ENCODE measurements at places on chromosomes 3 and 15.

DNA sequence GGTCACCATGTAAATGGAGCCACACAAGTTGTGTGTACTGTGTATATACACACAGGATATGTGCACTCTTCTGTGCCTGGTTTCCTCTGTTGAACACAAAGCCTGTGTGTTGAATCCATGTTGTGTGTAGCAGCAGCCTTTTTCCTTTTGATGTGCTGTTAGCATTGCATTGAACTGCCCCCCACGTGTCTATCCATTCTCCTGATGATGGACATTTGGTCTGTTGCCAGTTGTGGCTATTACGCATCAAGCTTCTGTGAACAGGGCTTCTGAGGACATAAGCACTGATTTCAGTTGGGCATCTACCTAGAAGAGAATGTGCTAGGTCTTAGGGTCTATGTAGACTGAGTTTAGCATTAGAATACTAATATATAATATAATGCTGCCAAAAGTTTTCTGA lies 77.4 kb downstream of the LSM3 start:
- no peak for DNase-seq

GRCh38 chr3:112470788-112471187 lies 28.5 kb downstream of the BTLA start:
- DNase-seq: no peak

GRCh38 chr3:127779747-127780146 lies 42.6 kb downstream of the MGLL start:
- no peak for DNase-seq

- DNase-seq: no peak
These were observed 127.7 kb downstream of the SV2B start for GRCh38 chr15:91227766-91228165.

GRCh38 chr3:149936812-149937230 lies 33.9 kb downstream of the PFN2 start:
- no peak for DNase-seq

DNA sequence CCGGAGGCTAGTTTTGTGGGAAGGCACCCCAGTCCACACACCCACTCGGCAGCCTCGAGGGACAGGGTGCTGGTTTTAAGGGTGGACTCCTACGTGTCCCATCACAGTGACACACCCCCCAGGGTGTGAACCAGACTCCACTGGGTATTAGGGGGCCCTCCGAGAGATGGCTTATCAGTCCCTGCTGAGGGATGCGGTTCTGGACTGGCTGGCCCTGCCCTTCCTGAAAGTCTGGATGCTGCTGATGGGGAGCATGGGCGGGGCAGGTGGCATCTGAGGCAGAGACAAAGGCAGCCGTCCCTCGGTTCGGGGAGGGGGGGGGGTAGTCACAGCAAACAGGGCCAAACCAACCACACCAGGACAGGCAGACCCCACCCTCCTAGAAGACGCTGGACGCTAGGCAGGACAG lies 939 bp upstream of the ULK3 start:
- DNase-seq: no peak

DNA sequence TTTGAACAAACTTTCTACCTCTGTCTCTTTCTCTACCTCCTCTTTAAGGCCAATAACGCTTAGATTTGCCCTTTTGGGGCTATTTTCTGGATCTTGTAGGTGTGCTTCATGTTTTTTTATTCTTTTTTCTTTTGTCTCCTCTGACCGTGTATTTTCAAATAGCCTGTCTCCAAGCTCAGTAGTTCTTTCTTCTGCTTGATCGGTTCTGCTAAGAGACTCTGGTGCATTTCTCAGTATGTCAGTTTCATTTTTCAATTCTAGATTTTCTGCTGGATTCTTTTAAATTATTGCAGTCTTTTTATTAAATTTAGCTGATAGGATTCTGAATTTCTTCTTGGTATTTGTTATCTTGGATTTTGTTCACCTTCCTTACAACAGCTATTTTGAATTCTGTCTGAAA lies 148.7 kb downstream of the RSRC1 start:
- no peak for DNase-seq

DNA sequence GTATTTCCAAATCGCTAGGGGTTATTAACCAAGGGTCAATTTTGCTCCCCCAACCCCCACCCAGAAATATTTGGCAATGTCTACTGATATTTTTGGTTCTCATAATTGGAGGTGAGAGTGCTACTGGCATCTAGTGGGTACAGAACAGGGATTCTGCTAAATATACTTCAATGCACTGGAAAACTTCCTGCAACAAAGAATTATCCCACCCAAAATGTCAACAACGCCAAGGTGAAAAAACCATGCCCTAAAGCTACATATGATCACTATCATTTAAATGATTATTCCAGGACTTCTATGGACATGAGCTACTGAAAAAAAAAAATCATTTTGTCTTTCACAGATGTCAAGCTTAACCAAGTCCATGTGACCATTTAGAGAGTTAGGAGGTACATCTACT lies 867.9 kb downstream of the FHIT start:
- no peak for DNase-seq

GRCh38 chr3:174100744-174101143 lies 703.2 kb downstream of the NLGN1 start:
- DNase-seq: no peak

GRCh38 chr3:46321461-46322104 lies 32.3 kb upstream of the CCR2 start:
- DNase-seq: no peak

DNA sequence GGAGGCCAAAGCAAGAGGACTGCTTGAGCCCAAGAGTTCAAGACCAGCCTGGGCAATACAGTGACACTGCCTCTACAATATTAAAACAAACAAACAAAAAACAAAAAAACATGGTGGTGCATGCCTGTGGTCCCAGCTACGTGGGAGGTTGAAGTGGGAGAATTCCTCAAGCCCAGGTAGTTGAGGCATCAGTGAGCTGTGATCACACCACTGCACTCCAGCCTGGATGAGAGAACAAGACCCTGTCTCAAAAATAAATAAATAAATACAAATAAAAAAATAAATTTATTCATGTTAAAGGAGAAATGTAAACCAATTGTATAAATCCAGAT lies 200.6 kb downstream of the BCHE start:
- DNase-seq: no peak

- DNase-seq: no peak
These were observed 53.2 kb downstream of the RFTN1 start for GRCh38 chr3:16460273-16460672.

- DNase-seq: no peak
These were observed 55.4 kb downstream of the MAGEF1 start for GRCh38 chr3:184656458-184656828.

GRCh38 chr15:58495891-58496408 lies 64.2 kb downstream of the LIPC start:
- no peak for DNase-seq

GRCh38 chr3:98646680-98647079 lies 53.3 kb upstream of the CPOX start:
- DNase-seq: no peak

- DNase-seq: no peak
These were observed 260.9 kb upstream of the SLITRK3 start for GRCh38 chr3:165457096-165457495.

DNA sequence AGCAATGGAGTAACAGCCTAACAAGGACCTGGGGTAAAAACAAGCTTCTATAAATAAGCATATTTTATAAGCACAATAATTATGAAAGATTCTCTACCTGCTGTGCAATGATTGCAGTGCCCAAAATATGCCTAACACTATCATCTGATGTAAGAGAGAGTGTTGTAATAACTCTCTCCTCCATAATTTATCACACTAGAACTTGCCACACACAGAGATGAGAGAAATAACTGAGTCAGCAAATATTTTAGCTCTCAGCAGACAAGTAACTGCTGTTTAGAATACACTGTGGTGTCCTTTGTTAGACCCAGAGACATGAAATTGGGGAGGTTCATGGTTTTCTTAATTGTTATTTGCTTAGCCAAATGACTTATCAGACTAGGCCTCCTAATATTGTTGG lies 105.3 kb upstream of the ACP3 start:
- DNase-seq: no peak

- no peak for DNase-seq
These were observed 67.2 kb upstream of the TP63 start for GRCh38 chr3:189563853-189564563.

- DNase-seq: no peak
These were observed 45.6 kb downstream of the SENP2 start for GRCh38 chr3:185631508-185632206.

DNA sequence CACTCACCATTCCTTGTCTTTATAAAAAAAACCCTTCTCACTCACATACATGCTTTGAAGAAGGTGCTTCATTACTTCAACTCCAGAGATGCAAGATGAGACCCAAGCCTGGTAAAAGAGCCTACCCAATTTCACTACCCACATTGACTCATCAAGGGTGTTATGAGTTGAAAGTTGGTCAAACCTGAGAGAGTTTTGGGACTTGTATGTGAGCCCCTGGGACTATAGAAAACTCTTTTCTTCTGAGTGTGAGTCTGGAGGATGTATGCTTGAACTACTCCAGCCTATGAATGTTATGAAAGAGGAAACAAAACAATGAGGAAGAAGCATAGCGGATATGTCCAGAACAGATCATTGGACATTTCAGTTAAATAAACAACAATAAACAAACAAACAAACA lies 106.5 kb upstream of the SATB1 start:
- no peak for DNase-seq

DNA sequence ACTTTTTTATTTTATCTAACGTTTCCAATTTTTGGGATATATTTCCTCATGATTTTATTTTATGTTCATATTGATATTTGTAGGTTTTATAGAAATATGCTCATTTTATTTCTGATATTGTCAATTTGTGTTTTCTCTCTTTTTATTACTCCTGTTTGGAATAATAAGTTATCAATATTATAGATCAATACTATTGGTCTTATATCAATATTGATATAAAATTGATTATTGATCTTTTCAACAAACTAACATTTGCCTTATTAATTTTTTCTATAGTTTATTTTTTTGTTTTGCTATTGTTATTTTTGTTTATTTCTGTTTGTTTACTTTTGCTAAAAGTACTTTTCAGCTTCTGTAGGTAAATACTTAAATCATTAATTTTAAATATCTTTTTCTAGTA lies 90.8 kb upstream of the CNTN6 start:
- DNase-seq: no peak

DNA sequence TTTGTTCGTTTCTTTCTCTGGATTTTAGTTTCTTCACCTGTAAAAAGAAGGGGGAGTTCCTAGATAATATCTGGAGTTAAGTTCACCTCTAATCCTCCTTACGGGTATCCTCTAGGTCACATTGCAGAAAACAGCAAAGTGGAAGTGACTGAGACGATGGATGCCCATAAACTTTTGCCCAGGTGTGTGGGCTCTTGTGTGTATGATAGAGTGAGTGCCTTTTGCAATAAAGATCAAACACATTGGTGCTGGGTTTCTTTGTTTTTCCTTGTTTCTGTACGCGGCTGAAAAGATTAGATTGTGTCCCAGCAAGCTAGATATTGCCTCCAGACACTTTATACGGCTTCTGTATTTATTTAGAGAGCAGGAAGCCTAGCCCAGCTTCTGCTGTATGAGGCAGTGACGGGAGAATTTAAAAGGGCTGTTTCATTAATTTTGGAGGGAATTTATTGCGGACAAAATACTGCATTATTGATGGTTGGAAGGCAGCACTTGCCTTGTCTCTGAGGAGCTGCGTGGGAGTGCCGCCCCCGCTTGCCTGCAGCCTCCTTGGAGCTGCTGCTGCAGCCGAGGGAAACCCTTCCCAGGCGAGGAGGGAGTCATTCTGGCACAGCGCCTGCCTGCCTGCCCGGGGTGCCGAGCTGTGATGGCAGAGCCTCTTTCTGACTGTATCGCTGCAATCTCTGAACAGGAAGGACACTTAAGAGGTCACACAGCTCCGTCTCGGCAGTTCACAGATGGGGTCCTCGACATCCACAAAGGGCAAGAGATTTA lies 38.5 kb downstream of the PYDC2 start:
- DNase-seq: no peak

DNA sequence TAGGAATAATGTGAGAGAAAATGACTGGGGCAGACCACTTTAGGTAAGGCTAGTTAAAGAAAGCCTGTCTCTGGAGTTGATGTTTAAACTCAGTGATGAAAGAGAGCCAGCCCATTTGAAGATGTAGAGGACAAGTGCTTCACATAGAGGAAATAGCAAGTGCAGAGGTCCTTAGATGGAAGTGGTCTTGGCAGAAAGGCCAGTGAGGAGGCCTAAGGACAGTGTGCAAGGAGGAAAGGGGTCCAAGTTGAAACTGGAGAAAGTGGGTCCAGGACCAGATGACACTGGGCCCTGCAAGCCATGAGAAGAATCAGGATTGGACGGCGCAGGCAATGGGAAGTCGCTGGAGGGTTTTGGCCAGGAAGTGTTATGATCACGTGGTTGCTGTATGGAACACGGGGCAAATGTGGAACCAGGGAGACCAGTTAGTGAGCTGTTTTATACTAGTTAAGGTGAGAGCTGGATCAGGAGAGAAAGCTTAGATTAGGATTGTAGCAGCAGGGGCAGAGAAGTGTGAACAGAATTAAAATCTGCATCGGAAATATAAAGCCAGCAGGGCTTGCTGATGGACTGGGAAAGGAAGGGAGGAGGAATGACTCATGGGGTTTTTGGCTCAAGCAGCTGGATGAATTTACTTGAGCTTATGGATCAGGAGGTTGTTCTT lies 48.0 kb upstream of the SCAANT1 start:
- no peak for DNase-seq

GRCh38 chr3:172776049-172776717 lies 25.7 kb downstream of the ECT2 start:
- no peak for DNase-seq

GRCh38 chr3:36600404-36600803 lies 163.9 kb downstream of the DCLK3 start:
- DNase-seq: no peak

- DNase-seq: no peak
These were observed 110.6 kb upstream of the ARPP21 start for GRCh38 chr3:35528728-35529127.

DNA sequence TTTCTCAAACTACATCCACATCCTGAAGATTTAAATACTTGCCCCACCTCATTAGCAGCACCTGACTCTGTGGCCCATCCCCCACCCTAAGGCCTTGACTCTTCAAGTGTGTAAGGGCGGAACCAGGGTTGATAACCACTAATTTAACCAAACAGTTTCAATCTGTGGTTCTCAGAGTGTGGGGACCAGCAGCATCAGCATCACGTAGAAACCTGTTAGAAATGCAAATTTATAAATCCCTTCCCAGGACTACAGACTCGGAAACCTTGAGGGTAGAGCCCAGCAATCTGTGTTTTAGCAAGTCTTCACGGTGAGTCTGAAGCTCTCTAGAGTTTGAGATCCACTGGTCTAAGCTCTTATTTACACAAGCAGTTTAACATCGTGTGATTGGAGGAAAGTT lies 12.4 kb downstream of the GNB4 start:
- DNase-seq: no peak

DNA sequence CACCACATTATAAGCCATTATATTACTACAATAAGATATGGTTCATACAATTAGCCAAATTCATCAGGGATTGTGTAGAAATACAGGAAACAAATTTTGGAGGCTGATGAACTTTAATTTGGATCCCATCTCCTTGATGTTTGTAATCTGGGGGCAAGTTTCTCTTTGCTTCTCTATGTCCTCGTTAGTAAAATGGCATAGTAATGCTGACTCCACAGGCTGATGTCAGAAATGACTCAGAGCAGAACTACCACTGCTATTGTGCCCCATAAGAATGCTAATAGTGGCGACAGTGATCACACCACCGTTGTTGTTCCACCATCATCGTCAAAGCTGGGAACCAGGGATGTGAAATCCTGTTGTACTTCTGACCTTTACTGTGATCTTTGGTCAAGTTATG lies 722.3 kb upstream of the LMCD1 start:
- no peak for DNase-seq

- DNase-seq: no peak
These were observed 7.7 kb upstream of the OSBPL11 start for GRCh38 chr3:125602752-125603649.

Measured in D721Med (cell line).